ENCODE measurements at places on chromosomes 2 and 18.
A peak's percentile ranks its signal among the peaks of the same experiment; 100 is the strongest.

DNA sequence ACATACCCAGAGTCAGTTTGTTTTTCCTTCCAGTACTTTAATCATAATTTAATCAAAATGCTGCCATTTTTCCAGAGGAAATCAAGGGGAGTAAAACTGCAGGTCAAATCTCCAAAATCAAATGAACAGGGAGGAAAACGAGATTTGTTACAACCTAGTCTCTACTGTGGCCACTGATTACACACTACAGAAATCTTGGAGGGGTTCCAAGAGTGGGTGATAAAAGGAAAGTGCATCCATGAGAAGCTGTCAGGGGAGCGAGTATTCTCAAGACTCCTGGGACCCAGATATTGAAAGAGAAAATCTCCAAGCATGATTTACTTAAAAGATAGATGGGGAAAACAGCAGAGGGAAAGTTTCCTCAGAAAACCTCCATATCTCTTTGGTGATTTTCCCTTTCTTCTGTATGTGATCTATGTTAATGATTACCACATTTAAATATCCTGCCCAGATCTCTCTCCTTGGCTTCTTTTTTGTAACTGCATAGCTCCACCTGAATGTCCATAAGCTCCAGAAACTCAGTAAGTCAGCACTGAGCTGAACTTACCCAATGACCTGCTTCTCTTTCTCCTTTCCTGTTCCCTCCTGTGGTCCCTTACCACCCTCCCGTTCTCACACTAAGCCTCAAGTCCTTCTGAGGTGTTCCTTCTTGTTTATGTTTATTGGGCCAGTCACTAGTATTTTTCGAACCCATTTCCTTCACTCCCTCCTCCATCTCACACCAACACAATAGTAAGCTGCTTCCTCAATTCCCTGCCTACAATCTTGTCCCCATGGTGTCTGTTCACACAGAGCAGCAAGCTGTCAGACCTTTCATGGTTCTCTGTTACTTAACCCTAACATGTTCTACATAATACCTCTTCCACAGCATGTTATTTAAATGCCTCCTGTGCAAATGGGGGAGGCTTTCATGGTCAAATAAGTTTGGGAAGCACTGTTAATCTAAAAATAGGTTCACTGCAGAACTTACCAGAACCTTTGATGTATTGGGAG, 73.9 kb upstream of the TWSG1 start:
- no peak for DNase-seq

DNA sequence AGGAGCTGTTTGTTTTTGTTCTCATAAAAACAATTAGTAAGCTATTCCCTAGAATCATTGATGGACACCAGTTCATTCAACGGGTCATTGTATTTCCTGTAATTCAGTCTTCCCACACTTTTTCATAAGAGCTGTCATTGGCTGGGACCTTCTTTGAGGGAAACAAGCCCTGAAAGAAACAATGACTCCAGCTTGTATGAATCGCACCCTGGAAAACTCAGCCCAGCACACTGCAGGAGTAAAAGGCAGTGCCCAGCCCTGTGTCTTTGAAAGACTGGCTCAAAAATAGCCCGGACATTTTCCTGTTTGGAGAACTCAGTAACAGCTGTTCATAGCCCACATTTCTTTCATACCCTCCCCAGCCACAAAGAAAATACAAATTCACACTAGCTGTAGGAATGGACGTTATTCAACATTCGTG, 81.5 kb downstream of the NCKAP5 start:
- DNase-seq: no peak

DNA sequence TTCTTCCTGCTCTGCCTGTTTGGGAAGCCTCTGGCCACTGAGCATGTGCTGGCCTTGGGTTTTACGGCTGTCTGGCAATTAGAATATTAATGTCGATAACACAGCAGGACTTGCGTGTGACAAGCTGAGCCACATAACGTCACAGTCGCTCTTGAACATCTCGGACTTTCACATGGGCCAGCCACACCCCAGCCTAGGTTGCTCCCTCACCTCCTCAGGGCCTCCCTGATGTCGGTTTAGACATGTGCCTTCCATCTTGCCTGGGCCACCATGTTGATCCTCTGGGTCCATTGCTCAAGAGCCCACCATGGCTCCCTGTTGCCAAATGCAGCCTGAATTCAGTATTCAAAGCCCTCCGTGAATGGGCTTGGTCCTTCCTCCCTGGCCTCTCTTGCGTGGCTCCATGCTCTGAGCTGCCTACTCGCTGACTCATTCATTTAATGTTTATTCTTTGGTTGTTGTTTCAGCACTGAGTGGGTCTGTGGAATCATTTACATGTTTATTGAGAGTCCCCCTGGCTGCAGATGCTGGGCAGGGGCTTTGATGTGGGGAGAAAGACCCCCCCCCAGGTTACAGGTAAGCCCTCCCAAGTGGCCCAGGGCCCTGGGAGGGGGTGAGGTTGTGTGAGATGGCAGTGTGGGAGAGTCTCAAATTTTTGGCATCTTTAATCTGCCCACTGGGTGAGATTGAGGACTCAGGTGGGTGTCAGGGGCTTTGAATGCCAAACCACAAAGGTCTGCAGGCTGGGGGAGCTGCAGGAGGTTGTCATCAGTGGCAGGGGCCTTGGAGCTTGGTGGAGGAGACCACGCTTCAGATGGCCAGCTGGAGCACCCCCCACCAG, 62.0 kb downstream of the ODC1 start:
- DNase-seq: no peak

GRCh38 chr2:34105006-34105767, 506.1 kb upstream of the FAM98A start:
- DNase-seq: peak; percentile 12

- no peak for DNase-seq
Observed at GRCh38 chr18:58838165-58838860, 26.4 kb upstream of the ZNF532 start.

- DNase-seq: no peak
Observed at GRCh38 chr2:203209538-203209937, 29.3 kb upstream of the CYP20A1 start.

DNA sequence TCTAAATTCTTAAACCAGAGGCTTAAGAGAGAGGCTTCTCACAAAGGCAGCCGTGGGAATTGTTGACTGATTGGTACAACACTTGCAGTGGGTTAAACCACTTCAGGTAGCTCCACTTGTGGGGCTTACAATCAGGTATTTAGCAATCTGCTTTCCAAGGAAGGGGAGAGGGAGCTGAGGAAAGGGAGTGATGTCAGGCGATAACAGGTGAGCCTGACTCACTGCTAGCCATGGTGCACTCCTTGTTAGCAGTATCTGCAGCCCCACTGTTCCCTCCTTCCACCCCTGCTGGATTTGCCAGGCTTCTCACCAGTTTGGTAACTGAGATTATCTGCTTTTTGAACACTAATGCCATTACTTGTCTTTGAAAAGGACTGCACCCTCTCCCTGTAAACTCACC, 1056.7 kb upstream of the FANCL start:
- DNase-seq: no peak

DNA sequence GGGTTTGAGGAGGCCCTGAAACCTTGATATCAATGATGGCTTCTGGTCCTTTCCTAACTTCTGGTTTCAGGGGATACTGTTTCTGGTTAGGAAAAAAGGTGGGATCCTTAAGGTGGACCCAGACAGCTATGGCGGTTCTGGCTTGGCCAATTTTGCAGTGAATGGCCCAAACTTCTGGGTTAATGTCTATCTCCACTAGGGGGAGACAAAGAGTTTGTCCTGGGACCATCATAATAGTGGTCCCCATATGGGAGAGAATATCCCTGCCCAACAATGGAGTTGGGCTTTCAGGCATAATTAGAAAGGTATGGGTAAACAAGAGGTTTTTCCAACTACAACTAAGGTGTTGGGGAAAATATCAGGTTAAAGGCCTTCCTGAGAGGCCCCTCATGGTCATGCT, 273.5 kb downstream of the CALCRL start:
- peak; percentile 3 for DNase-seq

DNA sequence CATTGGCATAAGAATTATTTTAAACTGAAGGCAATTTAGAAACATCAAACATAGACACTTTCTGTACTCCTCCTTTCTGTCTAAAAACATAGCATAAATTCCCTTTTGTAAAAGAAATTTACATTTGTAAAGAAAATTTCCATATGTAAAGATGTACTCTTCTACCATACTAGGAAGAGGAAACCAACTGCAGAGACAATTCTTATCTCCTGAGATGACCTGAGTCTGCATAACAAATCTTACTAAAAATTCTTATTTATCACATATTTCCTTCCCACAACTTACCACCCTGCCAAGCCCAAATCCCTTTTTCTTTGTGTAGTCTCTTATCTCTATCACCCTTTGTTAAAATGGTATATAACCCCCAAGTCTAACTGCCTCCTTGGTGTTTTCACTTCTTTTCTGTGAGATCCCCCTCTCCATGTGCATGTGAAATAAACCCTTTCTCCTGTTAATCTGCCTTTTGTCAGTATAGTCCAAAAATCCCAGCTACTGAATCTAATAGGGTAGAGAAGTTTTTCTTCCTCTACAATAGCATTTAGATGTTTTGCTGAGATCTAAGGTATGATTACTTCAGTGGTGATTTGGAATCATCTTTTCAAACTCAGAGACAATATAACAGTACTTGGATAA, 81.0 kb downstream of the CHN1 start:
- DNase-seq: no peak

- no peak for DNase-seq
Observed at GRCh38 chr2:152251811-152252210, 76.2 kb upstream of the STAM2 start.

GRCh38 chr2:73083886-73084800, 12.6 kb upstream of the SFXN5 start:
- DNase-seq: no peak

DNA sequence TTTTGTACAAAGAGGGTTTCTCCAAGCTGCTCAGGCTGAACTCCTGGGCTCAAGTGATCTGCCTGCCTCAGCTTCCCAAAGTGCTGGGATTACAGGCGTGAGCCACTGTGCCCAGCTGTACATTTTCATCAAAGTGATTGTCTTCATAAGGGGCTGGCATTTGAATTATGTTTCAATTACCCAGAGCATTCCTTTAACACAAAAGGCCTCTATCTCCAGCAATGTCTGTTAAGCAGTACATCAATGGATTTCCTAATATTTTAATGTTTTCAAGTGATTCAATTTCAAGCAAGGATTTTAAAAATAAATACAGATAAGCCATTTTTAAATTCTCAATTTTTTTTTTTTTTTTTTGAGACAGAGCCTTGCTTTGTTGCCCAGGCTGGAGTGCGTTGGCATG, 50.9 kb upstream of the AP1S3 start:
- DNase-seq: no peak

DNA sequence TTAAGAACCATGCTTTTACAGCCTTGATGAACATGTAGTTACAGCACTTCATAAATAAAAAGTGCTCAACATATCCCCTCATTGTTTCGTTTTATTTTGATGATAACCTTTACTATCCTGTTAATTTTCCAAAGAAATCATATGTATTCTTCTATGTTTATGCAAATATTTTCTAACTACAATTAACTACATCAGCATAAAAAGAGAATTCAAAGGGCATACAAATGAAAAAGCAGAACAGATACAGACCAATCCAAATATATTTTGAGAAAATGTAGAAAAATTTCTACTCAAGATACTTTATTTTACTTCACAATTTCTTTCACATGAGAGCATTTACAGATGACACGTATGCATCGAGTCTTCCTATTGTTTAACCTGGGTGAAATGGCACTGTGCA, 69.1 kb downstream of the MBD2 start:
- DNase-seq: no peak

- no peak for DNase-seq
Observed at GRCh38 chr2:239380831-239381708, 19.8 kb downstream of the HDAC4 start.

DNA sequence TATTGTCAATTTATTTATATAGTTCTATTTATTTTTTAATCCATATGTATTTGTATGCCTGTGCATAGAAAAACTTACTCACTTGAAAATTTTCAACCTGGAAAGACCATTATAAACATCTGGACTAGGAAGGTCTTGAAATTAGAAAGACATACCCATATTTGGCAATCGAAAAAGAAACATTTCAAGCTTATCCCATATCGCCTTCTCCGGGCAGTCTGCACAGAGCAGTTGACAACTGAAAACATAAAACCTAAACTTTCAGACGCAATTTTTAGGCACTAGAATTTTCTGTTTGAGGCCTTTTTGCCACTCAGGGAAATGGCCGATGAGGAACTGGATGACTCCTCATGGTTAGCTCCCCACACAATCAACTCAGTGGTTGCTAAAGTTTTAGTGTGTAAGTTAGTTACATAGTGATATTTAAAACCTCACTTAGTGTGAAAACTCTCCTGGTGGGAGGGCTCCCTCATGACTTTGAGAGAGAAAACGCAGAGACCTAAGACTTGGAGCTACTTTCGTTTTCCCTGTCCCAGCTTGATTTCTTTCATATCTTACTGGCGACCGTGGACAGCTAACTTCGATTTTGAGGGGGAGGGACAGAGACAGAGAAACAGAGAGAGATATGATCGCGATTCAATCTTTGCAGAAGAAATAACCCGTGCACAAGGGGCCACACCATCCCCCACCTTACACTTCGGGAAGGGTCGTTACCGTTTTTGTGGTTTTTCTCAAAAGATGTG, 3.2 kb upstream of the HOXD12 start:
- DNase-seq: no peak

Measured in SW 1271 (cell line).